Nephron progenitor cell (in vitro differentiated cells): ENCODE measurements at places on chromosomes 1 and 21.

- no peak for DNase-seq
Observed at GRCh38 chr1:186841599-186841998, 12.8 kb downstream of the PLA2G4A start.

GRCh38 chr1:186974774-186975181, 146.0 kb downstream of the PLA2G4A start:
- no peak for DNase-seq

DNA sequence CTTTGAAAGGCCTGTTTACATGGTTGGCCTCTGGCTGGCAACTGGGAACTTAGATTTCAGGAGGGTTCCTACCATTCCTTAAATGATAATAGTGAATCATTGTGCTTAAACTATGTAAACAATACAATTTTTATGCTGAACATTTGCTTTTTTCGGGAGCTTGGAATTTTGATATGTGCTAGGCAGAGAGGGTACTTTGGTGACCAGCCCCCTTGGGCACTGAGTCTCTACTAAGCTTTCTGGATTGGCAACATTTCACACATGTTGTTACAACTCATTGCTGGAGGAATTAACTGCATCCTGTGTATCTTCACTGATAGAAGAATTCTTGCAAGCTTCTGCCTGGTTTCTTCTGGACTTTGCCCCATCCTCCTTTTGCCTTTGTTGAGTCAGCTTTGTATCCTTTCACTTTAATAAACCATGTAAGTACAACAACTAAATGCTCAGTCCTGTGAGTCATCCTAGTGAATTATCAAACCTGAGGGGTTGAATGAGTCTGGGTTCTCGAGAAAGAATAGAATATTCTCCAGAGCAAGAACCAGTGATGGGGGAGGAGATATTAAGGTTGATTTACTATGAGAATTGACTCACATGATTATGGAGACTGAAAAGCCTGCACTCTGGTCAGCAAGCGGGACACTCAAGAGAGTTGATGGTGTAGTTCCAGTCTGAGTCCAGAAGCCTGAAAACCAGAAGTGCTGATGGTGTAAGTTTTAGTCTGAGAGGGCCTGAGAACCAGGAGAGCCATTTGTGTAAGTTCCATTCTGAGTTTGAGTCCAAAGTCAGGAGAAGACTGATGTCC, 3.1 kb upstream of the SLC16A4 start:
- DNase-seq = no peak

DNA sequence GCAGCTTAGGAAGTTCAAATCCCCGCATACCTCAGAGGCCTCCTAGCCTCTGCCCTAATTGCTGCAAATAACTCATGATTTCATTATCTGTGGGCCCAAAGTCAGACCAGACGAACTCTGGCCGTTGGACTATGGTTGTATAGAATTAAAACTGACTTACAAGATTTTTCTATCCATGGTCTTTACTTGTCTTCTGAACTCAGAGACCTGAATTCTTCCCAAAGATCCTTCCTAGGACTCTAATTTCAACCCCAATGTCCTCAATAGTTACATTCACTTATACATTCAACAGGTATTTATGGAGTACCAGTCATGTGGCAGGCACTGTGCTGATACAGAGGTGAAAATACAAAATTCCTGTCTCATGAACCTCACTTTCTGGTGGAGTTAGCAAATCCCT, 182.4 kb upstream of the UBE2U start:
- DNase-seq = no peak

DNA sequence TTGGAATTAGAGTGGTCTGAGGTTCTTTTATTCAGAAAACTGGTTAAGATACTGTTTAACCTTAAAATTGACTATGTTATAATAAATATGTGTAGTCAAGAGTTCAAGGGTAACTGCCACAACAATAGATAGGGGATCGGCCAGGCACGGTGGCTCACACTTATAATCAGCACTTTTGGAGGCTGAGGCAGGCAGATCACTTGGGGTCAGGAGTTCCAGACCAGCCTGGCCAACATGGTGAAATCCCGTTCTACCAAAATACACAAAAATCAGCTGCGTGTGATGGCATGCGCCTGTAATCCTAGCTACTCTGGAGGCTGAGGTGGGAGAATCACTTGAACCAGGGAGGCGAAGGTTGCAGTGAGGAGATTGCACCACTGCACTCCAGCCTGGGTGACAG, 39.5 kb downstream of the PDC start:
- no peak for DNase-seq

DNA sequence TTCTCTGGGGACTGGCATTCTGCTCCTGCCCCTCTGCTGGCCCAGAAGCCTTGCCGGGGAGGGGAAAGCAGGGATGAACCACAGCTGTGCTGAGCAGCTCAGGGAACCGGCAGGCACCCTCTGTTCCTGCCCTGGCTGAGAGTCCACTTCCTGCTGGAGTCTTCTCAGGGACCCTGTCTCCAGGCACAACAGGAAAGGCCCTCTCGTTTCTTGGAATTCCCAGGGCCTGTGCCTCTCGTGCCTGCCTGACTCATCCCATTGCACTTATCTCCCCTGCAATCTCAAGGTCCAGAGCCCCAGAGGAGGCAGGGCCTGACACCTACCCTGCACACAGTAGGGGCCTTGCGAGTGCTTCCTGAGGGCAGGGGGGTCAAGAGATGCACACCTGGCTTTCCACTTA, 1.1 kb upstream of the EDN2 start:
- DNase-seq = no peak

DNA sequence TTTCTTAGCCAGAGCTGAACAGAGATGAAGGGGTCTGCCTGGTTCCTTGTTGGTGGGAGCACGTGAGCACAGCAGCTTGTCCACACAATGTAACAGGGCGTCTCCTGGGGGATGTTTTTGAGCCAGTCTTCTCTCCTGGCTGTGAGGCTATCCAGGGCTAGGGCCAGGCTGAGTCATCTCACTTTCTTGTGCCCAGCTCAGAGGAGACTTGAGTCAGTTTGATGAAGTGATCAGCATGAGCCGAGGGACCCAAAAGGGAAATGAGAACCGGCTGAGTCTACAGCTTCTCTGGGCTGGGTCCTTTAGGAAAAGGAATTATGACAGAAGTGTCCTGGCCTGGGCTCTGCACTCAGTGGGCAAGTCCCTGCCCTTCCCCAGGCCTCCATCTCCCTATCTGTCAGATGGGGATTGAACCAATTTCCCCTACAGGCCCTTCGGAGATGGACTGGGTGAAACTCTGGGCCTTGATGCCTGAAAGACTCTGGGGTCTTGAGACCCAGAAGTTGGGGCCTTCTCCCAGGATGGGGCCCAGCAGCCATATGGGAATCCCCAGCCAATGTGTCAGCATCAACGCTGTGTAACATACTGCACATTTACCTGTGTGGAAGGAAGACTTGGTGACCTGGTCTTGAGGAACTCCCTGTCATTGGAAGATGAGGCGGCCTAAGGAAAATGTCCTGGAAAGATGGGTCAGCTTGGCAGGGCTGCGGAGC, 36.6 kb downstream of the DMRTB1 start:
- DNase-seq = no peak

DNA sequence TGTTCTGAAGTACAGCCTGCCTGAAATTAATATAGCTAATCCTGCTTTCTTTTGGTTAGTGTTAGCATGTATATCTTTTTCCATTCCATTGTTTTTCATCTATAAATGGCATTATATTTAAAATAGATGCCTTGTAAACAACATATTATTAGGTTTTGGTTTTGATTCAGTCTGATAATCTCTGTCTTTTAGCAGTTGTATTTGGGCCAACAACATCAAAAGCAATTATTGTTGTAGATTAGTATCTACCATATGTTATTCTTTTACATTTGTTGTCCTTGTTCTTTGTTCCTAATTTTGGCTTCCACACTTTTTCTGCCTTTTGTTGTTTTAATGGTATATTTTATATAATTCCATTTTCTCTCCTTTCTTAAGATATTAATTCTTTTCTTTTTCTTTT, 678.2 kb upstream of the PRMT6 start:
- DNase-seq = no peak

DNA sequence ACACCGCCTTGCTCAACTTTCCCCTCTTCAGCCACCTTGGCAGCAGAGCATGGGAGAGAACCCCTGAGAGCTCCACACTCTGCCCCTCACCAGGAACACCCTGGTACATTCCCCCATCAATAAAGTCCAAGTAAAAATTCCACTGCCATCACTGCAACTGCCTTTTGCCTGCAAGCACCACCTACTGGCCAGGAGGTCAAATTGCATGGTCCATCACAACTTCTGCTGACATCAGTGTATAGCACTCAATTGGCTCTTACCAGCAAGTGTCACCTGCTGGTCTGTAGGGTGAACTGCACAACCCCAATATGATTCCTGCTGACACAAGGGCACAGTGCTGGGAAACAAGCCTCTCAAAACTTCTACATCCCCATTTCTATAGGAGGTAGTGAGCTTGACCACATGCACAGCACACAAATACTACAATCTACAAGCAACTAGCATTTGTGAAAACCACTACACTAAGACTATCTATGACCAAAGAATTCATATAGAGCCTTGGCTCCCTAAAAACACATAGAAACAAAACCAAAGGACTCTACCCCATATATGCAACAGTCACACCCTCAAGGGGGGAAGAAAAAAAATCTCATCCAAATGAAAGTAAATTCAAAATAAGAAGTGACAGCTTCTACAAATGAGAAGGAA, 69.2 kb downstream of the FASLG start:
- no peak for DNase-seq

- DNase-seq = no peak
Observed at GRCh38 chr1:16067127-16067768, 6.2 kb downstream of the FAM131C start.

DNA sequence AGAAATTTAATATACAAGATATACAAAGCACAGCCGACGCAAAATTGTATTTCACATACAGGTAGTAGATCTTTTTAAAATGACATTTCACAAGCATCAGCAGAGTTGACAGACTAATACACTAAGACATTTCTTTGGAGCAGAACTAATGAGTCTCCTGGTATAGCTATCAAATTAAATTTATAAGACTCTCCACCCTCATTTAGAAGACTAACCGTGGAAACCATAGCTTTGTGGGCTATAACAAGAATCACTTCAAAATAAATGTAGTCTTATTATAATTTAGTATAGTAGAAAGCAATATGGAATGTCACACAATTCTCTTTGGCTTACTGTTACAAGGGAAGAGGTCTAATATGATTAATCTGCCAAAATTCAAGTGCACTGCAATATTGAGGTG, 204.9 kb downstream of the VAV3 start:
- DNase-seq = no peak

DNA sequence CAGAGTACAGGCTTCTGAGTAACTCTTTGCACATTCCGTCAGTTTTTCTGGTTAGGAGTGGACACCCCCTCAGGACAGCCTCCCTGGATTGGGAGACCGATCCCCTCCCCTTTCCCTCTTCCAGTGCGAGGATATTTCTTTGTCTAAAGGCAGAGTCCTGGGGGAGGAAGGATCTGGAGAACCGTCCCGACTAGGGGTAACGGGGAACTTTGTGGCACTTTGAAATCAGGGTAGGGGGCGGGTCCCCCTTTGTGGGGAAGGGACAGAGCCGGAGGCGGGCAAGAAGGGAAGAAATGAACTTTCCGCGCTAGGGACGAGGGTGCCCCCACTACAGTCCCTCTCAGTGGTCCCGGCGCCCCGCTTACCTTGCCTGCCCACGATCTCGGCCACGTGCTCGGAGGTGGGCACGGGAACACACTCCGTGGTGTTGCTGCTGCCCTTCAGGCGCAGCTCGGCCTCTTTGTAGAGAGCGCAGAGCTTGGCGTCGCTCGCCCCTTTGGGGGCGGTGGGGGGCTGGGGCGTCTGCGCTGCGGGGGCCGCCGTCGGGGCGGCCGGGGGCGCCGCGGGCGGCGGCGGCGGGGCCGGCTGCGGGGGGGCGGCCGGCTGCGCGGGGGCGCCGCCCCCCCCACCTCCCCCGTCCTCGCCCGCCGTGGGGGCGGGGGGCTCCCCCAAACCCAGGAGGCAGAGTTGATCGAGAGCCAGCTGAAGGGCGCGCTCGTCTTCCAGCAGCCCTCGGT, 917 bp downstream of the MEX3A start:
- no peak for DNase-seq

DNA sequence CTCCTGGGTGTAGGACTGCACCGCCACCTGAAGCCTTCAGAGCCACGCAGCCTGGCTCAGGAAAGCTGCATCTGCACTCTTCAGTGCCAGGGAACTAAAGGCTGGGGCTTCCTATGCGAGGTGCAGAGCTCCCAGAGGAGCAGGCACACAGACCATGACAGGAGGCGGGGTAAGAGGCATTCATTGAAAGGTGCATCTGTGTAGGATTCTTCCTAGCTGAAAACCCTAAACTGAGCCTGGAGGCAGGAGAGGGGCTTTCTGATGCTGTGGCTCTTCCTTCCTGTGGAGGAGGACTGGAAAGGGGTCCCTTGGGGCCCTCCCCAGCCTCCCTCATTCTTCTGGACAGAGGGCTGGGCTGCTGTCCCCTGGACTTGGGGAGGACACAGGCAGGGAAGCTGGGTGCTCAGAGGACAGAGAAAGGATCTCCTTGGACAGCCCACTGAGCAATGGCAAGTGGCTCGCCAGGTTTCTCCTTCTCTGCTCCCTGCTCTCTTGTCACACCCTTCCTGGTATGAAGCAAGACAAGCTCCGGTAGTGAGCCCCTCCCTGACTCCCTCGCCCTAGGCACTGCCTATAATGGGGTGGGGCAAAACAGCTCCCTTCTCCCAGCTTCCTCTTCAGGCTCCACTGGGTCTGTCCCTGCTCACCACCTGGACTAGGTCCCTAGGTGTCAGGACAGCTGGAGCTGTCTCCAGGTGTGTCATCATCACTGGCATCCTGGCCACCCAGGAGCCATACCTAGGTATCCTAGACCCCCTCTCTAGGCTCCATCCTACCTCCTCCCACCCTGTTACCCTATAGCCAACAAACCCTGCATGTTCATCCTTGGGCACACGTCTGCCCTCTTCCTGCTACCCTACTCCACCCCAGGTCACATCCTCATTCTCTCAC, 20.0 kb downstream of the S100A6 start:
- no peak for DNase-seq

GRCh38 chr1:51636764-51637522, 20.1 kb downstream of the OSBPL9 start:
- DNase-seq = no peak

GRCh38 chr1:173097001-173097400, 46.3 kb upstream of the TNFSF18 start:
- no peak for DNase-seq

DNA sequence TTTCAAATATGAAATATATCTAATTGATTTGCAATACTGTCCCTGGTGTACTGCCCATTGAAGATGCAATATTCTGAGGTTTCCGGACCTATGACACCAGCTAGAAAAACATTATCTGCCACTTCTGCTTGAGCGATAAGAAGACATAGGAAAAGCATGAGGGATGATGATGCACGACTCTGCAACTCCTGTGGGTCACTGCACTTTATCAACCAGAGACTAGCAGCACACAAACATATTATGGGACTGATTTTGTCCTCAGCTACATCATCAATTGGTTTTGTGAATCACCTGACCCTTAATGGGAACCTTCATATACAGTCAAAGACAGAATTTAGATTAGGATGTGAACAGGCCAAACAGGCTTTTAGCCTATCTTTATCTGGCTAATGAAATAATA, 13.8 kb upstream of the KCNA3 start:
- no peak for DNase-seq

- no peak for DNase-seq
Observed at GRCh38 chr1:208587110-208587509, 342.9 kb upstream of the PLXNA2 start.

GRCh38 chr1:72010094-72010431, 272.3 kb downstream of the NEGR1 start:
- no peak for DNase-seq
